CD8-positive, alpha-beta memory T cell (primary cell): ENCODE measurements at places on chromosomes 12 and 14.

- no peaks in the 10 kb centered on the region for H3K27me3 ChIP-seq
- peaks cover 4% of the 10 kb centered on the region for H3K4me1 ChIP-seq
- no peaks in the 10 kb centered on the region for H3K36me3 ChIP-seq
- DNase-seq: no peak
- no peak overlapping the region for H3K4me3 ChIP-seq
- H3K27ac ChIP-seq: no peak overlapping the region
Measured at GRCh38 chr12:96121271-96121711, 72.9 kb upstream of the ELK3 start.

DNA sequence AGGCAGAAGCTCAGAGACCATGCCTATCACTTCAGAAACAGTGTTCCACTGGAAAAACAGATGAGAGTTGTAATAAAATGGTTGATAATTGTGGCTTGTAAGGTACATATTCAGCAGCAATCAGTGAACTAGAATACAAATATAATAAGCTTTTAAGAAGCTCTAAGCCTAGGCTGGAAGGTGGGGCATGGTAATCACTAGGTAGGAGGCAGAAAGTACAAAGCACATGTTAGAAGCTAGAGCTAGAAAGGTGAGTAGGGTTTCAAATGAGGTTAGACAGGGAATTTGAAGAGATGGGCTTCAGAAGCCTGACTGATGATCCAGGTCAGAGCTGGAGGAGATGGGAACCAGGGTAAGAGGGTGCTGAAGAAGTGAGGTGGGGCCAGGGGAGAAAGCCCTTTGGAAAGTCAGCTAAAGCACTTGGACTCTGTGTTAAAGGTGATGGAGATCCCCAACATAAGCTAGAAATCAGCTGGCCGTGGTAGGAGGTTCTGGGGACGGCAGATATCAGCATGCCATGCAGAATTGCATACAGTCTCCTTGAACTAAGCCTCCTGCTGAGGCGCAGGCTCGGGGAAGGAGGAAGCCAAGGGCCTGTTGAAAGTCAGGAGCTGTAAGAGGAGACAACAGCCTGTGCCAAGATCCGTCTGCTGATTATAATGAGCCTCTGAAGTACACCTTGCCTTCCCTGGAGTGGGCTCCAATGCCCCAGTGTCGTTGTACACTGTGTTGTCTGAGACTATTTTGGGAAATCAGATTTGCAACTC, 659.4 kb downstream of the BCL11B start:
- H3K4me3 ChIP-seq: no peak overlapping the region
- no peak for DNase-seq
- no peaks in the 10 kb centered on the region for H3K36me3 ChIP-seq
- no peak overlapping the region for H3K27ac ChIP-seq
- no peaks in the 10 kb centered on the region for H3K27me3 ChIP-seq

DNA sequence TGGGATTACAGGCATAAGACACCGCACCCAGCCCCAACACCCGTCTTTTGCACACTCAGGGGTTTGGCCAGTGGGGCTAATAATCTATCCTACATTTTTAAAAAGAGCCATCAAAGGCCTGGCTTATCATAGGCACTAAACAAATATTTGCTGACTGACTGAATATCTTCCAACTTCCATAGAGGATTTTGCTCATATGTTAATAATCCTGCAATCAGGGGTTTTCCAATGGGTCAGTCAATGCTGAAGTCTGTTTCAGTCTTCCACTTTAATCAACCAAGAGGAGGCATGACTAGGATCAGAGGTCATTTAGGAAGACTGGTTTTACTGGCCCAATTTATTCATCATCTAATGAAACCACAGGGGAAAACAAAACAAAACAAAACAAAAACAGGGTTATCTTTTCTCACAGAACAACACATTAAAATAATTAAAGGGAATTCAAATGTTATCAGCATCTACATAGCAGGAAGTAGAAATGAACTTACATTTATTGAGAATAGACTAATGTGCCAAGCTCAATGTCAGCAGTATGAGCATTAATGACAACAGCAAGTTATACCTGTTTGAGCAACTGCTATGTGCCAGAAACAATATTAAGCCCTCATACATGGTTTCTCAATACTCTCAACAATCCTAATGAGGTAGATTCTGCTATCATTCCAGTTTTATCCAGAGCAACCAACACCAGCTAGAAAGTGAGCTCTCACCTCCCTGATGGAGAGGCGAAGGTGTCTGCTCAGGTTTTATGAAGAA, 372.2 kb downstream of the EGLN3 start:
- no peaks in the 10 kb centered on the region for H3K36me3 ChIP-seq
- no peak for DNase-seq
- no peak overlapping the region for H3K27ac ChIP-seq
- H3K4me1 ChIP-seq: no peaks in the 10 kb centered on the region
- H3K4me3 ChIP-seq: no peak overlapping the region

GRCh38 chr12:130961921-130962451, 8.3 kb downstream of the ADGRD1 start:
- no peak overlapping the region for H3K27ac ChIP-seq
- no peaks in the 10 kb centered on the region for H3K4me1 ChIP-seq
- no peaks in the 10 kb centered on the region for H3K36me3 ChIP-seq
- no peak for DNase-seq

GRCh38 chr14:100434911-100435438, 111.8 kb downstream of the SLC25A47 start:
- no peaks in the 10 kb centered on the region for H3K36me3 ChIP-seq
- DNase-seq: no peak
- H3K4me3 ChIP-seq: no peak overlapping the region
- H3K27ac ChIP-seq: no peak overlapping the region
- H3K27me3 ChIP-seq: no peaks in the 10 kb centered on the region
- no peaks in the 10 kb centered on the region for H3K4me1 ChIP-seq

DNA sequence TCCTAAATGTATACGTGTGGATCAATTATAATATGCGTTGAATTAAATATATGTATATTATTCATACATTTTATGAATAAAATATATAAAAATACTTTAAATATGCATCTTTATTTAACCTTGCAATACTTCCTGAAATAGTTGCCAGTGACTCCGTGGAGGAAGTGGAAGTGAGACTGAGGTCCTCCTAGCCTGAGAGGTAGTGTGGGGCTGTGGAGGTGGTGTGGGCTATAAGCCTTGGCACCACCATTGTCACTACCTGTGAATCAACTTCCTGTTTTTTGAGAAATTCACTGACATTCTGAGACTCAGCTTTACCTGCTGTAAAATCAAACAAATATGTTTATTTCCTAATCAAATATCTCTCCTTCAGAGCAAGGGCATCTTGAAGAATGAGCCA, 514.2 kb downstream of the VRK1 start:
- no peaks in the 10 kb centered on the region for H3K36me3 ChIP-seq
- H3K27ac ChIP-seq: no peak overlapping the region
- no peaks in the 10 kb centered on the region for H3K27me3 ChIP-seq
- H3K4me3 ChIP-seq: no peak overlapping the region
- DNase-seq: no peak
- H3K4me1 ChIP-seq: peaks cover 13% of the 10 kb centered on the region

- H3K27ac ChIP-seq: no peak overlapping the region
- peaks cover 15% of the 10 kb centered on the region for H3K4me1 ChIP-seq
- no peak overlapping the region for H3K4me3 ChIP-seq
Measured at GRCh38 chr12:10725003-10725402, 1.9 kb upstream of the YBX3 start.
